ENCODE measurements at places on chromosomes 11 and 22. TPM values are rescaled to one million over a fixed set of nuclear protein-coding genes. Genes with fewer than 3 reads are reported as not detected.

GRCh38 chr11:48043111-48043990, 63.0 kb downstream of the PTPRJ start:
- DNase-seq, result no peak

- DNase-seq, result peak; percentile 51
These were observed 54.6 kb downstream of the POLD3 start for GRCh38 chr11:74646954-74647353.

DNA sequence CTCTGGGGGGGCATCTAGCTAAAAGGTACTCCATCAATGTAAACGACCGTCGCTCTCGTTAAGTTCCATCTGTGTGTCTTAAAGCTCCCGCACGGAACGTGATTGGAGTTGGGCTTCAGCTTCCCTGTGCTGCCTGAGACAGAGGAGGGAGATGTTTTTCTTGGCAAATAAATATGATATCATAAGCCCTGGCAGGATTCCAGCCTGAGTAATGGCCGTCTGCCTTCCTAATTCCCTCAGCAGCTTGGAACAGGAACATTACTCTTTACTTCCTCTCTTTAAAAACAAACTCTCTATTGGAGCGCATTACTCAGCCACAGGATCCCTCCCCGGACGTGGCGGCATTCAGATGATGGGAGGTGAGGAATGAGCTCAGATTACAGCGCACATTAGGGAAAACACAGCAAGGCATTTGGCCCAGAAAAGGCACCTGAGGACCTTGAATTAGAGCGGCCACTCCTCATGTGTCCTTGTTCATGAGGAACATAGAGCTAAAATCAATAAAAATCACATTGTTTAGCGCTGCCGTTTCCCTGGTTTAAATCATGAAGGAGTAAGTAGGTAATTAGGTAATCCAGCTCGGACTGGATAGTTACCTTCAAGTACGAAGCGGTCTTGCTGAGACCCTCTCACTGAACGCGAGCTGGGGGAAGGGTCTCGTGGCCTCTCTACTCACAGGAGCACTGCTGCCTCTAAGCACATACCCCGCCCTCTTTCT, 230.4 kb downstream of the ST3GAL4 start:
- peak; percentile 71 for DNase-seq

GRCh38 chr22:50730013-50730891, 7.8 kb upstream of the ACR start:
- DNase-seq, result peak; percentile 45

DBX1 gene
- not detected for total RNA-seq

GRIK4 gene
- not detected for total RNA-seq

Measured in Right ventricle myocardium inferior (tissue), 1 donor.